ENCODE measurements at places on chromosomes 5 and 9.

GRCh38 chr9:133333566-133333965 lies 2.4 kb downstream of the SURF6 start:
- DNase-seq, result no peak

DNA sequence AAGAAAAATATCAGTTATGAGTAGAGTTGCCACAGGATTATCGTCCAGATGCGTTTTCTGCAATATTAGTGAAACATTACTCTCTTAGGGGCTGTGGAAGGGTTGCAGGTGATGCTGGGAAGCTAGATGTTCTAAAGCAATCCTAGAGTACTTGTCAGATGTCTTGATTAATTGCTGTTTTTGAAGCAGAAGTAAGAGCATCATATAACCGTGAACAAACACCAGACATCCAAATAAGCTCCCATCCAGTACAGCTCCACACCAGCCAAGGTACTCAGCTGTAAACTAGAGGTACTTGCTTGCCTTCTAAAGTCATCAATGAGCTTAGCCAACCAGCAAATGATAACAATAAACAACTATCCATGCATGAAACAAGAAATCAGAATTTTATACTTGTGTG lies 131.1 kb downstream of the ST8SIA4 start:
- DNase-seq, result no peak

GRCh38 chr9:13083963-13084528 lies 195.4 kb downstream of the MPDZ start:
- no peak for DNase-seq

GRCh38 chr9:120740132-120740531 lies 25.9 kb upstream of the MEGF9 start:
- DNase-seq, result no peak

DNA sequence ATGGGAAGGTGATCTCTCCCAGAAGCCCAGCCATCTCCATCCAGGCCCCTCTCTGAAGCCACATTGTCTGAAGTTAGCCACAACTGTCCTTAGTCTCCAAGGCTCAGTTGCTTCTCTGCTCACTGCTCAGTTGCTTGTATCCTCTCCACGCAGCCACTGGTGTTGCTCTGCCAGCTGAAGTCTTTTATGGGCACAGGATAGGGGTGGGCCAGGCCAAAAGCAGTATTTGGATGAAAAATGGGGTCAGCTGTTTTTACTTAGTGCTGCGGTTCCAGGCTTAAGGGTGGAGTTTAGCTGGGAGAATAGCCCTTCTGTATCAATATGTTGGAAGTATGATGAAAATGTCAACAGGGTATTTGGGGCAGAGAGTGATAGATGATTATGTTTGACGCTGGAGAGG lies 168.8 kb upstream of the PPP1R2B start:
- no peak for DNase-seq

GRCh38 chr5:39283231-39283818 lies 64.0 kb upstream of the FYB1 start:
- DNase-seq, result peak; percentile 33

DNA sequence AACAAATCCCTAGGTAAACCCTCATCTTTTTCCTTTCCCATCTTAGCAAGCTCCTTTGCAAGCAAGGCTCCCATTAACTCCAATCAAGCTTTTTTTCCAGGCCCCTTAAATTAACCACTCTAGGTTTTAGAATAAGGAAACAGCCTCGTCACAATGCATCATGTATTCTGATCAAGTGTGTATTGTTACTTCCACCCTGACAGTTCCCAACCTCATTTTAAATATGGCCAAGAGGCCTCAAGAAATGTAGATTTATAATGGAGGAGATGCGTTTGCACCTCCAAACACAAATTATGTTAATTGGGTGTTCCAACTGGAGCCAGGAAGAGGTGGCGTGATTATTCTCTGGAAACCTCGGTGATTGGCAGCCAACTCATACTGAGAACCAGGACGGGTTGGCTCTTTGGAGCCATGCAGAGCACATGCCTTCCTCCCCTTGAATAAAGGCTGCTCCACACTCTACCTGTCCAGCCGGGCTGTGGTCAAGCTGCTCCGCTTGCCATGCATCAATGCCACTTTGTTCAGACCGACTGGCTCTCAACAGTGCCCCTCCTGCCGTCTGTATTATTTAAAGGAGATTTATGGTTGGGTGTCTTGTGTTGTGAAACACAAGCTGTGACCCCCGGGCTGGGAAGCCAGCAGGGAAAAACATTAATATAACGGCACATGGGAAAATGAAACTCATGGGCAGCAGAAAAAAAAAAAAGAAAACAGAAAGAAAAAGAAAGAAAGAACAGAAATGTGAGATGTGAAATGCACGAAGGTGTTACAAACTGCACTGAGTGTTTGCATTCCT lies 191.1 kb downstream of the EBF1 start:
- no peak for DNase-seq

- DNase-seq, result no peak
These were observed 38.9 kb upstream of the UGCG start for GRCh38 chr9:111857555-111858211.

DNA sequence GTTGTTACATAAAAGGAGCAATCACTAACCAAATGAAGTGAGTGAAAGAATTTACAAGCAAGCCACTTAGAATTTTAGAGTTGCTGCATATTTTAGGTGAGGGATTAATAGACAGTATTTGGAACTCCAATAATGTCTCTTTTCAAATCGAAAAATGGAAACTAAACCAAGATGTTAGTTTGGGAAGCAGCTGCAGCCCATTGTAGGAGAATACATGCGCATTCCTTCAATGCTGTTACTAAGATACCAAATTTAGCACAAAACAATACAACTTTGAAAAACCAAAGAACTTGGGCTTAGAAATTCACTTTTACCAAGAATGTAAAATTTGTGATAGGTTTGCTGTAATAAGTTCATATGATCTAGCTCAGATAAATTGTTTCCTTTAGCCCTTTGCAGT lies 411.8 kb upstream of the CDH6 start:
- no peak for DNase-seq

DNA sequence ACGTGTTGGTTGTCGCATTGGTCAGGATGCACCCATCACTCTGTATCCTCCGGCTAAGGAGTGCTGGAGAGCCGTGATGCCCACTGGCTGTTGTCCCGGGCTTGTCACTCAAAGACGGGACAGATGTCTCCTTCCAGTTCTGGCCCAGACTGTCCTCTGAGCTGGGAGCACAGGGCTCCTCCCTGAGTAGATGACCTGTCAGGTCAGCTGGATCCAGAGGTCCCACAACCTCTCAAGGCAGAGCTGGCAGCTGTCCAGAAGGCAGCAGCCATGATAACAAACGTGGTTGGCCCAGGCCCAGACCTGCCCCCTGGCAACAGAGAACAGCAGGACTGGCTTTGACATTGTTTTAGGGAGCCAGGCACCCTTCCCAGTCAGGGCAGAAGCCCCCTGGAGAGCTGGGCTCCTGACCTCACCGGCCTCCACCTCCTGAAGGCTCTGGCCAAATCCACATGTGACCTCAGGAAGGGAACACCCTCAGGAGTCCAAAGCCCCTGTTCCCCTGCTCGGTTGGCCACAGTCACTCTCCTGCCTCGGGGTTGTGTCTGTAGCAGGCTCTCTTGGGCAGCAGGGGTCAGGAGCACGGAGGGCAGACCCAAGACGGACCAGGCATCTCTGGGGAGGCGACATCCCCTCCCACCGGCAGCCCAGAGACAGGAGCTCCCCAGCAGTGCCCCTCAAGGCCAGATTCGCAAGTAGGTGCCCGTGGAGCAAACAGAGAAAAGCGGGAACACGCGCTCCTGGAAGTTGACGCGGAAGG lies 10.3 kb downstream of the TRIM7 start:
- DNase-seq, result no peak

- no peak for DNase-seq
These were observed 71.8 kb upstream of the CD180 start for GRCh38 chr5:67268231-67269021.

- no peak for DNase-seq
These were observed 36.3 kb downstream of the GLIS3 start for GRCh38 chr9:4263591-4263990.

DNA sequence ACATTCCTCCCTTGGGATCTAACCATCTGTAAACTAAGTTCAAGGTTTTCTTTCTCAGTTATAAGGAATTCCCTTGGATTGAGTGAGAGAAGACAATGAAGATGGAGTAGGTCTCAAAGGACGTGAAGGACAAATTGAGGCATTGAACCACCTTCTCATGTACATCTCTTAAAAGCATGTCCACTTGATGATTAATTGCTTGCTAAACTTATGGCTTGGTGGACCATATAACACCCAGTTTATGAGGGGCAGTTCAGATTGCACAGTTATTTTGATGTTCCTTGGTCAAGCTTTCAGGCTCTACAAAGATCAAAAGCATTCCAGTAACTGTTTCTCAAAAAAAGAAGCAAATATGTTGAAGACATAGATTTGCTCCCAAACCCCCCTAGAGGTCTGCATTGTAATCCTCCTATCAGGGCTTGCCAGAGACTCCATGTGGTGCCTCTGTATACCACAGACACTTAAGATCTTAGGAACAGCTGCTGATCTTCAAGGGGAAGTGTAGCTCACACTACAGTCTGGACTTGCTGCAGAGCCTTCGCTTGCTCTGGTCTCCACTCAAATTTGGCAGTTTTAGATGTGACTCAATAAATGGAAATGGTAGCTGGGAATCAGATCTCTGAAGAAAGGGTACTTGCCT lies 56.9 kb upstream of the ALDH1A1 start:
- no peak for DNase-seq

GRCh38 chr5:160747987-160748386 lies 104.0 kb downstream of the ATP10B start:
- no peak for DNase-seq

GRCh38 chr5:175658299-175659145 lies 651 bp downstream of the HRH2 start:
- DNase-seq, result no peak

DNA sequence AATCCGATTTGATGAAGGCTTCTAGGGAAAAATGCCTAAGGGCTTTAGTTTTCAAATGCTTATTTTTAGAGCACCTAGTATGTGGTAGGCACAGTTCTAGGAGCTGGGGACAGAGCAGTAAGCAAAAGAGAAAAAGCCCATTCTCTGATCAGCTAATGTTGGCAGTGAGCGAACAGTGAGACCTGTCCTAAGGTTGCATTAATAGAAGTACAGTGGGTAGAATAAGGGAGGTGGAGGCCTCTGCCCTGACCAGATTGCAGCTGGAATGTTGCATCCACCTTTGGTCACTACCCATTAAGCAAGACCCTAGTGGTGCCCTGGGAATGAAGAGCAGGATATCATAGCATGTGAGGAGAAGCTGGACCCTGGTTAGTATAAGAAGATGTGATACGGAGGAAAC lies 20.1 kb downstream of the IL9 start:
- DNase-seq, result no peak

DNA sequence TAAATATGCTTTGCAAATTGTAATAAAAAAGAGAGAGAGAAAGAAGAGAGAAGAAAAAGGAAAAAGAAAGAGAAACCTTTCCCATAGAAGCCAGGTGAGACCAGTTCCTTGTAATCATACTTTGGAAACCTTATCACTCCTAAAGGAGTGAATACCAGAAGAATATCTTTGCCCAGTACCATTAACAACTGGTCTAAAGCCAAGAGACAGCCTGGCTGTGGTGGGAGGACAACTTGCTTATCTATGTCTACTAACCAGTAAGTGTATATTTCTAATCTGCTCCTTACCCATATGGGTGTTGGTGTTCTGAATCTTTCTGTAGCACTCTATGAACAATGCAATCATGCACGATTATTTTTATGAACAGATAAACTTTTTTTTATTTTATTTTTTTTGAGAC lies 10.5 kb upstream of the TXN start:
- no peak for DNase-seq

DNA sequence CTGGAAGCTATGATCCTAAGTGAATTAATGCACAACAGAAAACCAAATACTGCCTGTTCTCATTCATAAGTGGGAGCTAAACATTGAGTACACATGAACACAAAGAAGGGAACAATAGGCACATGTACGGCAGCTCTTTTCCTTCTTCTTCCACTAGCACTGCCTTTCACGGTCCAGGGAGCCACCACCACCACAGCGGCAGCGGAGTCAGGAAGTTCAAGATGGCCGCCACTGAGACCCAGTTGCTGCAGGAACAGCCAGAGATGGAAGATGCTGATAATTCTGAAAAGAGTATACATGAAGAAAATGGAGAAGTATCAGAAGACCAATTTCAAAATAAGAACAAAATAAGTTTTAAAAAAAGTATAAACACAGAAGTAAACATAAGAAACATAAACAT lies 39.5 kb upstream of the TNFSF15 start:
- no peak for DNase-seq

- DNase-seq, result no peak
These were observed 33.3 kb upstream of the SPDL1 start for GRCh38 chr5:169550227-169550626.

- no peak for DNase-seq
These were observed 25.1 kb downstream of the ADAMTSL1 start for GRCh38 chr9:18499062-18499461.

DNA sequence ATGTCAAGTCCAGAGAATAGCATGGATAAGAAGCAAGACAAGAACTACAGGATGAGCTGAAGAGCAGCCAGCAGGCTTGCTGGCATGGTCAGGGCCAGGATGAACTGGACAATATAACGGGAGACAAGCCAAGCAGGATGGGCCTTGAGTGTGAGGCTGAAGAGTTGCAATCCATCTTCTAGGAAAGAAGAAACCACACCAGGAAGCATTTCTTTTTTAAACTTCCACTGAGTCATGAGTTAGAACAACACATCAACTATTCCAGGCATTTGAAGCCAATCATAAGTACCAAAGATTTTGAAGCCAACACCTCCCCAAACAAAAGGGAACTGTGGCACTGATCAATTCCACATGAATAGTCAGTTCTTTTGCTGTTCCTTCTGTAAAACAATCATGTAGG lies 27.3 kb downstream of the SLC31A2 start:
- no peak for DNase-seq
